Transverse colon (tissue), 4 donors: ENCODE measurements at places on chromosomes 13 and 19. TPM values are rescaled to one million over a fixed set of nuclear protein-coding genes. Genes with fewer than 3 reads are reported as not detected.

Gene TTC9B
- not detected for total RNA-seq

Gene KLK7
- not detected for total RNA-seq

Gene MAB21L1
- 3.7 TPM for total RNA-seq

DNA sequence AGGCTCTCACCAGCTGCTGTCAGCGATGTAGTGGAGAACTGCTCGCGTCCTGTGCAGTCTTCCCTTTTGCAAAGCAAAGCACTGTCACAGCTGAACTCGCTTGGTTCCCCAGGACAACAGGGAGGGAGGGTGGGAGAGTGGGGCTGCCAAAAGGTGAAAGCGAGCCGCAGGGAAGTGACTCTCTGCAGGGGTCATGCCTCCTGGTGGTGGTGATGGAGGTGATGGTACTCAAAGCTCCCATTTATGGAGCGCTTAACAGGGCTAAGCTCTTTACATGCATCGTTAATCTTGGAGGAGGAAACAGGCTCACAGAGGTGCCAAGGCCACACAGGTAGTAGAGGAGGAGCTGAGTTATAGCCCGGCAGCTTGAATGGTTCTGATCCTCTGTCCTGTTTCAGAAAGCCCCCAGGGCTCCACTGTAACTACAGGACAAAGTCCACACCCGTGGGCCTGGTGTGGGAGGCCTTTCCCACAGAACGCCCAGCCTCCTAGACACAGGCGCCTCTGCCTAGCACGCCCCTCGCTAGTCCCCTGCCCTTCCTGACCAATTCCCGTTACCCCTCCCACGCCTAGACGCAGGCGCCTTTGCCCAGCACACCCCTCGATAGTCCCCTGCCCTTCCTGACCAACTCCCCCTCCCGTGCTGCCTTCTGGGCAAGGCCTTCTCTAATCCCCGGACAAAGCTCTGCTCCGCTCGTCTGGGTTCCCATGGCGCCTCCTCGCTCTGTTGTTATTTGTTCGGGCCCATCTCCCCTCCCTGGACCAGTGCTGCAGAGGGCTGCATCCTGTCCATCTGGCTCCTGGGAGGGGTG lies 10.7 kb downstream of the PPP1R37 start:
- H3K4me1 ChIP-seq, result peaks cover 45% of the 10 kb centered on the region
- no peak overlapping the region for H3K4me3 ChIP-seq
- DNase-seq, result no peak
- H3K36me3 ChIP-seq, result no peaks in the 10 kb centered on the region
- H3K27me3 ChIP-seq, result no peaks in the 10 kb centered on the region

Gene CPT1C
- 1.5 TPM for total RNA-seq

Gene SIGLEC9
- 2.2 TPM for total RNA-seq

Gene HNRNPL
- 139 TPM for total RNA-seq

DNA sequence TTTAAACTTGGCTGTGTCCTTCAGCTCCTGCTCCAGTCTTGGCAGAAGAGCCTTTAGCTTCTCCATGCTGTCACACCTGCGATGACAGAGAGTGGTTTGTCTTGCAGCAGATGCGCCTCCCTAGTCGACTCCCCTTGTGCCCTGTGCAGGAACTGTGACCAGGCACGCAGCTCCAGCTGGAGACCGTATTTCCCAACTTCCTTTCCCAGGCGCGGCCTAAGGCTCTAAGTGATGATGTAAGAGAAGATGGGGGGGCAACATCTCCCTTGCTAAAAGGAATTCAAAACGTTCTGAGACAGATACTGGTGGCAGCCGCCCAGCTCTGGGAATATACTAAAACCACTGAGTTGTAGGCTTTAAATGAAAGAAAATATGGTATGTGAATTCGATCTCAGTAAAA lies 16.3 kb downstream of the DCUN1D2 start:
- peaks cover 19% of the 10 kb centered on the region for H3K36me3 ChIP-seq
- H3K4me1 ChIP-seq, result no peaks in the 10 kb centered on the region
- H3K27me3 ChIP-seq, result no peaks in the 10 kb centered on the region
- H3K4me3 ChIP-seq, result no peak overlapping the region
